ENCODE measurements at places on chromosomes 2 and 18.
A peak's percentile ranks its signal among the peaks of the same experiment; 100 is the strongest.

DNA sequence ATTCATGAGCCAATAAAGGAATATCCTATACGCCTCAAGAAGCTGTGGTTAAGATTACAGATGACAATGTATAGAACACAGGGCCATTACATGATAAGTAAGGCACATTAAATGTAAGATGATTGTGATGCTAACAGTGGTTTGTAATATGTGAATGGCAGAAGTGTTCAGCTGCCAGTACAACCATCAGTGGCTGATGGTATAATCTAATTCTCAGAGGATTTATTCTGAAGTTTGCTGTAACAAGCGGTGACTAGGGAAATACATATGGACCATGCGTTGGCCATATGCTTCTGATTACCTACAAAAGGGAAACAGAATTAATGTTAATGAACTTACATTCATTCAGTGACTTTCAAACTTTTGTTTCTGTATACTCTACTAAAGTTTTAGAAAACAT is 750.8 kb upstream of the KLHL29 start:
- DNase-seq: no peak

DNA sequence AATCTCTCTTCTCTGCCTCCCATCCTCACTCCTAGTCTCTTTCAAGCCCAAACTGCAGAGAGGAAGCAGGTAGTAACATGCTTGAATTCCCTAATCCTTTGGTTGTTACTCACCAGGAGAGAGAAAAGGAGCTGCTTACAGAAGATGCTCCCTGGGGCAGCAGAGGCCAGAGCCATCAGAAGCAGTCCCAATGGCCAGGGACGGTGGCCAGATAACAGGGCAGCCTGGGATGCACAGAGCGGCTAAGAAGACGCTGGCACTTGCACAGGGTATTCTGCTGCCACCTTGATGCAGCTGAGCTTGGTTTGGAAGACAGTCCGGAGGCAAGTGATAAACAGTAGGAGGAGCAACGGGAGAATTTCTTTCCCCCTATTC is 250 bp downstream of the DSC1 start:
- DNase-seq: no peak

- DNase-seq: no peak
Observed at GRCh38 chr2:126942427-126943203, 43.9 kb downstream of the TEX51 start.

GRCh38 chr2:15034246-15034645 is 401.7 kb downstream of the LRATD1 start:
- no peak for DNase-seq

DNA sequence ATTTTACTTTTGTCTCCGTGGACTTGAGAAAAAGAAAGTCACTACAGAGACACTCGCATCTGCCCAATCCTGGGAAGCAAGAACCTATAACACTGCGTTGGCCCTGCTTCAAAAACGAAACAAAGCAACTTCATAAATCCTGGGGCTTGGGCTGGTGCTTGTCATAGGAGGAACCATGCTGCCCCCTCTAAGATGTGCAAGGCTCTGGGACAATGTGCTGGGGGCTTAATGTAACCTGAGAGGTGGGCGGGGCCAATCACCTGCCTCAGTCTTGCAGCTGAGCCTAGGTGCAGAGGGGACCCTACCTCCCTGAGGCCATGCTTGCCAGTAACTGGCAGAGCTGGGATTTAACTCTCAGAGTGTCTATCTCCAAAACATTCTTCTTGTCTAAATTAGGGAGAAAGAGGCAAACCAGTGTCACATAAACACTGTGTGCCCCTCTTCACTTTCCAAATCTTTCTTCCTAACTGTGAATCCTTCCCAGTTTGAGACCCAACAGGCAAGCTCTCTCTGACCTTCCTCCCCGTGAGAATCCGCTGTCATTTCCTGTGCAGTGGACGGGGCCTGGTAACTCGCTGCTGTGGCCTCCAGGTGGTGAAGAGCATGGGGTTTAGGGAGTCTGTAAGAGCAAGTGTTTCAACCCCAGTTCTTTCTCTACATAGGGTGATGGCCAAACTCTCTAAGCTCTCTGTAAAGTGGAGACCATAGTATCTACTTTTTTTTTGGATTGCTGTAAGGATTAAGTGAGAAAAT is 115.1 kb downstream of the ACKR3 start:
- DNase-seq: no peak

- no peak for DNase-seq
Observed at GRCh38 chr2:233098618-233099017, 38.5 kb downstream of the INPP5D start.

- DNase-seq: no peak
Observed at GRCh38 chr18:34258176-34258575, 33.5 kb upstream of the NOL4 start.

DNA sequence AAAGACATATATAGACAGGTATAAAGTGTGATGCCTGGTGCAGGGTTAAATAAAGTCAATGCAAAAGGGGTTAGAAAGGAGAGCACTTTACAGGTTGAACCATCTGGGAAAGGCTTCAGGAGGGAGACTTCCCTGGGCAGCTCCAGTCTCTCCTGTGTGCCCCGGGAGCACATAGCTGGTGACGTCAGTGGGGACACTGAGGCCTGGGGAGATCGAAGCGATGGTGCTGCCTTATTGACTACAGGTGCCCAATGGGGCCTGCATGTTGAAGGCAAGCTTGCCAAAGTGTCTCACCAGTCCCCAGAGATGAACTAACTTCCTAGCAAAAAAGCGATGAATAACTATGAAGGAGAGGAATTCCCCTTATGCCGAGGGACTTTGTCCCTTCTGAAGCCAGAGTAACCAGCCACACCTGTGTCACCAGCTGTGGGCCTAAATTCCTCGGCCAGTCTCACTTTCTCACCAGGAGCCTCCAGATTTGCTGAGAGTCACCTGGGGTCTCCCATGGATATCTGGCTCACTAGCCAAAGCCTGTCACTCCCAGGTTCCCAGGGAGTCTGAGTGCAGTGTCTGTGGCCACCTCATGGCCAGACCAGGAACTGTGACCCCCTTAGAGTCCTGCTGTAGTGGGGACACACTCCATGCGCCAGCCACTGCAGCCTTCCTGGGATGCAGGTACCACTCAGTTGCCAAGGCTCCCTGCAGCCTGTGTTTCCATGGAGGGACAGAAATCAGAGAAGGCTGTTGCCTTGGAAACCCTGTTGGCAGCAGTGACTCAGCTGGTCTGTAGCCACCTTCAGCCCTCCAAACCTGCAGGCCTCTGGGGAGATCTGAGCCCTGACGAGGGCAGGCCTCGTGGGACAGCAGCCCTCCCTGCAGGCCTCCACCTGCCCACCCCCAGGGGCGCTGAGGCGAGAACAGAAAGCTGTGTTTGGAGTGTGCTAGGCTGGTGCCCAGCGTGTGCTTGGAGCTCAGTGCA is 128.7 kb downstream of the CTIF start:
- DNase-seq: no peak

DNA sequence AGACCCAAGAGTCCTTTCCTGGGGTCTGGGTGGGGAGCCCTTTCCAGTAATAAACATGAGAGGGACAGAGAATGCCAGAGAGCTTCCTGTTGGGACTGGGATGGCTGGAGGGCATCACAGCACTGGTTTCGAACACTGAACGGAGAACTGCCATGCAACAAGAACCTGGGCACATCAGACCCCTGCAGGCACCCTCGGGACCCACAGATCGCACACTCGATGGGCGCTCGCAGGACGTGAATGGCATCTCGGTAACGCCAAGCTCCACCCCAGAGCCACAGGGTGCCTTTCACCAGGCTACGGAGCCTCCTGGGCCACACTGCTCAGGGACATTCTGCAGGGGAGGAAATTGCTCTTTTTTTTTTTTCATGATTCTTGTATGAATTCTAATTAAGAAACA is 25.1 kb downstream of the SLC66A2 start:
- DNase-seq: no peak

GRCh38 chr2:62465741-62466502 is 40.1 kb downstream of the TMEM17 start:
- no peak for DNase-seq

DNA sequence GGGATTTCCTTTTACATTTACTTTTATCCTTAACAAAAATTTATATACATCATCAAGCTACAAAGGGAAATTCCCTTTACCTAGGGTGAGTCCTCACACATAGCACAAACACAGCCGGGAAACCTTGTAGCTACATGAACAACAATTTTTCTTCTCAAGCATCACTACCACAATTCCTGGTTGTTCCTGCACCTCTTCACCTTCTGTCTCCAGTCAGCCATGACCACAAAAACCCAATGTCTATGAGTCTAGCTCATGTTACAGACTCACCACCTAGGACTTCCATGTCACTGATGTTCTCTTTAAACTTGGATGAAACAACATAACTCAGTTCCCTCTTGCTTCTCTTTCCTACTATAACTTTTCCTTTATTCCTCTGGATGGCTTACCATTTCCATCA is 460.4 kb downstream of the MBD2 start:
- no peak for DNase-seq

DNA sequence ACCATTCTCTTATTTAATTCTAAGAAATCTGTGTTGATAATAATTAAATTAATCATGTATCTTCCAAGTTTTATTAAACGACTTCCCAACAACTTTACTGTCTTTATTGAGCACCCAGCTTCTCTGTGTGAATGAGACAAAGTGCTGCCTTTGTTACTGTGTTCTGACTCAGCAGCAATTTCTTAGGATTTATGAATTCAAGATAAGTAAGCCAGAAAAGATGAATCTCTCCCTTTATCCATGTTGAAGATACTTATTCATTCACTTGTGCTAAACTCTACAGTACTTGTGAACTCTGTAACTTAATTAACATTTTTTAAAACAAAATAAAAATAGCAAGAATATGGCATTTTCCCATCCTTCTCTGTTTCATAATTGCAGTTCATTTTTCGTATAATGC is 1403.3 kb upstream of the DDX18 start:
- DNase-seq: no peak

- no peak for DNase-seq
Observed at GRCh38 chr2:221606424-221606823, 34.3 kb upstream of the EPHA4 start.

DNA sequence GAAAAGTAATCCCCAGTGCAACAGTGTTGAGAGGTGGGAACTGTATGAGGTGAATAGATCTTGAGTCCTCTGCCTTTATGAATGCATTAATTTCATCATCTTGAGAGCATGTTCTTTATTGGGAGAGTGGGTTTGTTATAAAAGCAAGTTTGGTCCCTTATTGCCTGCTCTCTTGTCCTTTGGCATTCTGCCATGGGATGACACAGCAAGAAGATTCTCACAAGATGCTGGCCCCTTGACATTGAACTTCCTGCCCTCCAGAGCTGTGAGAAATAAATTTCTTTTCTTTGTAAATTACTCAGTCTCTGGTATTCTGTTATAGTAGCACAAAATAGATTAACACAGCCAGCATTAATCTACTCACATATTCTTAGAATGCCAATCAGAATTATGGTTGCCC is 108.6 kb downstream of the EHBP1 start:
- DNase-seq: peak; percentile 48

- no peak for DNase-seq
Observed at GRCh38 chr18:13264091-13265007, 45.8 kb downstream of the LDLRAD4 start.

GRCh38 chr2:47145466-47145865 is 9.6 kb downstream of the STPG4 start:
- no peak for DNase-seq

- no peak for DNase-seq
Observed at GRCh38 chr2:149857344-149857743, 269.8 kb upstream of the MMADHC start.

GRCh38 chr18:7290077-7290476 is 59.2 kb downstream of the LRRC30 start:
- DNase-seq: no peak

- DNase-seq: no peak
Observed at GRCh38 chr2:47607005-47607679, 175.8 kb upstream of the MSH6 start.

DNA sequence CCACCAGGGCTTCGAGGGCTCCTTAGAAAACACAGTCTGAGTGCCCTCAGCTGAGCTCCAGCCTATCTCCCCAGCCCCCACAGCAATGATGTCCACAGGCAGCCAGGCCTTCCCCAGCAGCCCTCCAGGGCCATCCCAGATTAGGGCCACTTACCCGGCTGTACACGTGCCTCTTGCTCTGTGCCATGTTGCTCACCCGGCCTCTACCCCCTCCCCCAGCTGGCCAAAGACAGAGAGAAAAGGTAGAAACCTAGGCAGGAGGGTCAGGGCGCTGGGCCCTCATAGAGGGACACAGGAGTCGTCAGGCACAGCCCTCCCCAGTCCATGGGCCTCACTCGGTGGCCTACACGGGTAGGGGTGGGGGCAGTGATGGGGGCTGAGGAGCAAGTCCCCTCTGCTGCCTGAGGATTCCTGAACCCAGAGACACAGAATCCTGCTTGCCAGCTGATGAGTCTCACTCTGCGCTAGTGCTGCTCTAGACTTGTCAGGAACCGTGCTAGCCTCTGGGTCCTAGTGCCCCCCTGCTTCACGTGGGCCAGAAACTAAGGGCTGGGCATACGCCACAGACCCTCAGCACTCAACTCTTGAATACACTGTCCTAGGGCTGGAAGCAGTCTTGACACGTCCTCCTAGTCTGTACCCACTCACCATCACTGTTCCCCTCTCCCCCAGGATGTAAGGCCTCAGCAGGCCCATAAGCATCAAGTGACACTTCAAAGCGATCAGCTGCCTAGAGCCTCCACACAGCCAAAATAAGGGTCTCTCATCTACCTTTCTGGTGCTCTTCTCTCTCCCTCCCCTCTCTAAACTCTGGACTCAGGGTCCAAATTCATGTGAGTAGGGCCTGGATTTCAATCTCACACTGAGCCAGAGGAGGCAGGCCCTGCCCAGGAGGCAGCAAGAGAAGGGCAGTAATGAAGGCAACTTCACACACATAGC is at the start of gene DCTN1:
Gene DCTN1, minus strand, starts transcription at position 461 of the 939 bp plus-strand sequence. Its CDS starts 274 bp downstream, at position 187.
- DNase-seq: no peak

- DNase-seq: peak; percentile 69
Observed at GRCh38 chr2:7685342-7686015, 768.3 kb downstream of the RNF144A start.

DNA sequence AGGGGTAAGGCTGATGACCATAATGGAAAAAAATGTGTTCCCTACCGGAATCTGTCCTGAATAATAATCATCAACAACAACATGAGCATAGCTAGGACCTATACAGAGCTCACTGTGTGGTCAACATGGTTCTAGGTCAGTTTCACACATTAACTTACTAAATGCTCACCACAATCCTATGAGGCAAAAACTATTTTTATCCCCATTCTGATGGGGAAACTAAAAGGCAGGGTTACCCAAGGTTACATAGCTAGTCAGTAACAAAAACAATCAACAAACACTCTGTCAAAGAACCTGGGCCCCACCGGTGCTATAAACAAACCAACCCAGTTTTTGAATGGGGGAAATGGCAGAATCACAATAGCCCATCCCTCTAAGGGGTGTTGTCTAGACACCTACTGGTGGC is 40.1 kb downstream of the AOX1 start:
- DNase-seq: no peak
